Liver (tissue), 10 donors: ENCODE measurements at places on chromosomes 2 and 18. TPM values are rescaled to one million over a fixed set of nuclear protein-coding genes. Genes with fewer than 3 reads are reported as not detected.

The ACVR1C gene
- total RNA-seq = 2.5 TPM

- DNase-seq = no peak
Measured at GRCh38 chr18:76988827-76989646, 143.5 kb downstream of the MBP start.

DNA sequence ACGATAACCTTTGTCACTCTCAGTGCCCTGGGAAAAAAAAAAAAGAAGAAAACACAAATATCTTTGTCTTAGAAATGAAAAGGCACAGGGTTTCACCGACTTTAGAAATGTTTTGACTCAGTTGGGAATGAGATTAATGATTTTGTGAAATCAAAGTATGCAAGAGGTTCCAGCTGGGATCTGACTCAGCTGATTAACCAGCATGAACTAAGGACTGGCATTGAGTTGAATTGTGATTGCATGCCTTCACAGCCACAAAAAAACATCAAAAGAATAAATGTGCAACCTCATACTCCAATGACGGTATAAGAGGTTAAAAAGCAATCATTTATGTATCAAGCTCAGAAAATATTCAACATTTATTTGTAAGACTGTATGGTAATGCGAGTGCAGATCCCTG, 566.6 kb upstream of the DSEL start:
- no peak for DNase-seq

The NCKAP1 gene
- 26.4 TPM for total RNA-seq

DNA sequence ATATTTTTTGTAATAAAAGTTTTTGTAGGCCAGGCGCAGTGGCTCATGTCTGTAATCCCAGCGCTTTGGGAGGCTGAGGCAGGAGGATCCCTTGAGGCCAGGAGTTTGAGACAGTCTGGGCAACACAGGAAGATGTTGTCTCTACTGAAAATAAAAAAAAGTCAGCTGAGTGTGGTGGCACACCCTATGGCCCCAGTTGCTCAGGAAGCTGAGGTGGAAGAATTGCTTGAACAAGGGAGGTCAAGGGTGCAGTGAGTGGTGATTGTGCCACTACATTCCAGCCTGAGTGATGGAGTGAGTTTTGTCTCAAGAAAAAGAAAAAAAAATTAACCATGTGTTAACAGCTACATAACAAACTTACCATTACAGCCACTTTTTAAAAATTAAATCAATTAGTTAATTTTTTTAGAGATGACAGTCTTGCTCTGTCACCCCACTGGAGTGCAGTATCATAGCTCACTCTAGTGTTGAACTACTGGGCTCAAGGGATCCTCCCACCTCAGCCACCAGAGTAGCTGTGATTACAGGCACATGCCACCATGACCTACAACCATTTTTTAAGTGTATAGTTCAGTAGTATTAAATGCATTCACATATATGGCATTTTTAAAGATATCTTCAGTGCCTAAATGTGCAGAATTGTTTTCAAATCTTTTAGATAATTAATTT, 67.2 kb upstream of the ACYP2 start:
- DNase-seq = no peak

GRCh38 chr18:23099621-23100020, 35.7 kb upstream of the CABLES1 start:
- DNase-seq = no peak

DNA sequence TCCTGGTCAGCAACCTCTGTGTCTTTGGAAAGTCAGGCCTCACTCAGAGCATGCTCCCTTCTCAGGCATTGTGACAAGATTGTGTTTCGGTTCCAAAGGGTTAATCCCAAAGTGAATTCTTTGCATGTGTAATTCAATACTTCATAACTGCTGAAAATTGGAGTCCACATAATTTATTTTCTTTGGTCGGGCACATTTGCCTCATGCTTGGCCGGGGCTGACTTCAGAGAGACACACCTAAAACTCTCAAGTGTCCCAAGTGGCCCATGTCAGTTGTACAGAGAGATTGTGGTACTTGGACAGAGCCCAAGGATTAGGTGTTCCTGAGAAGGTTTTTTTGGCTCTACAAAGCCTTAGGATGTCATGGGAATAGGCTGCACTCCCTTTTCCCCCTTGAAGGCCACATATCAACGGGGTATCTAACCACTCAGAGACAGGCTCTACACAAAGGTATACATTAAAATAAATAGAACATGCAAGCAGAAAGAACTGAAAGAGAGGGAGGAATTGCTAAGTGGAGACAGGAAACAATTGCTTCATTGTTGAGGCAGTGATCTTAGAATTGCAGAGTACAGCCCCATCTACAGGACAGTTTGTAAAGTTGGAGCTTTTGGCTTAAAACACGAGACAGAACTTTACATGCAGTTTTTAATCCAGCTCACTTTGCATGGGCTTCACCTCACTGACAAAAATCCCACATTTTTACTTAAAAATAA, 1232.3 kb upstream of the ZEB2 start:
- DNase-seq = no peak

The EGR4 gene
- total RNA-seq = not detected

The CFAP53 gene
- 0.08 TPM for total RNA-seq

The ANKRD62 gene
- total RNA-seq = under 0.01 TPM

DNA sequence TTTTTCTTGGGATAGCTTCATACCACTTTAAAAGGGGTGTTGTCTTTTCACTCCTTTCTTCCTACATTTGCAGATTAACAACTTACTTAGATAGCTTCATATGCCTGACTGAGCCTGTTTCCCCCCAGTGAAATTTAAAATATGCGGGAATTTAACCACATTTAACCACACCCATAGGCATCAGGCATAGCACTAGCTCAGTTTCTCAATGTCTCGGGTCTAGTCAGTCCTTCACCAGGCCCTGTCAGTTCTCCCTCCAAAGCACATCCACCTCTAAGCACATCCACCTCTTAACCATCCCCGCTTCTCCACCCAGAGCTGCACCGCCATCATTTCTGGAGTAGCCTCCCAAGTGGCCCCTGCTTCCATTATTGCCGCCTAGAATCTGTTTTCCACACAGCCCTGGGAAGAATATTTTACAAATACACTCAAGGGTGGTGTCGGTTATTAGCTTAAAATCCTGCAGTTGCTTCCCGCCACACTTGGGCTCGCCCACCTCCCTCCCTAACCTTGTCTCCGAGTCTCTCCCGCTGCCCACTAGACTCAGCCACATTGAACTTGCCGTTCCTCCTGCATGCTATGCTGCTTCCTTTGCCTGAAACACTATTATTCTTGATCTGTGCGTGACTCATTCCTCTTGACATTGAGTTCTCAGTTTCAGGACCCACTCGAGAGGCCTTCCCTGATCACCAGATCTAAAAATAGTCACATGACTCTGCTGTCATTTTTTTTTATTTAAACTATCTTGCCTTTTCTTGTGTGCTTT, 68.3 kb downstream of the SPTBN1 start:
- no peak for DNase-seq

The KIAA2012 gene
- under 0.01 TPM for total RNA-seq

DNA sequence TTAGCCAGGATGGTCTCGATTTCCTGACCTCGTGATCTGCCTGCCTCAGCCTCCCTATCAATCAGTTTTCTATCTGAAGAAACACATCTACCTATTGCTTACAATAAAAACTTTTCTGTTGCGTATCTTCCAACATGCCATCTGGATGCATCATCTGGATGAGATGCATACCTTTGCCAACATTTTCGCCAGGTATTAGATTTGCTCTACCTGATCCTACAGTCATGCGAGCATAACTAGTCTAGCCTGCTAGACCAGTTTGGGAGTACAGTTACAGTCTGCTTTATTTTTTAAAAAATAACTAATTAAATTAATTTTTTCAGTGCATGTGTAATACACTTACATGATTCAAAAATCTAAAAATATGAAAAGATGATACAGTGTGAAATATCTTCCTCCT, 334.0 kb upstream of the MEX3C start:
- no peak for DNase-seq

The SKA1 gene
- 0.08 TPM for total RNA-seq

- DNase-seq = no peak
Measured at GRCh38 chr2:85702800-85703199, 8.6 kb downstream of the GNLY start.

GRCh38 chr2:19873014-19873413, 28.8 kb downstream of the TTC32 start:
- no peak for DNase-seq

The NETO1 gene
- not detected for total RNA-seq

DNA sequence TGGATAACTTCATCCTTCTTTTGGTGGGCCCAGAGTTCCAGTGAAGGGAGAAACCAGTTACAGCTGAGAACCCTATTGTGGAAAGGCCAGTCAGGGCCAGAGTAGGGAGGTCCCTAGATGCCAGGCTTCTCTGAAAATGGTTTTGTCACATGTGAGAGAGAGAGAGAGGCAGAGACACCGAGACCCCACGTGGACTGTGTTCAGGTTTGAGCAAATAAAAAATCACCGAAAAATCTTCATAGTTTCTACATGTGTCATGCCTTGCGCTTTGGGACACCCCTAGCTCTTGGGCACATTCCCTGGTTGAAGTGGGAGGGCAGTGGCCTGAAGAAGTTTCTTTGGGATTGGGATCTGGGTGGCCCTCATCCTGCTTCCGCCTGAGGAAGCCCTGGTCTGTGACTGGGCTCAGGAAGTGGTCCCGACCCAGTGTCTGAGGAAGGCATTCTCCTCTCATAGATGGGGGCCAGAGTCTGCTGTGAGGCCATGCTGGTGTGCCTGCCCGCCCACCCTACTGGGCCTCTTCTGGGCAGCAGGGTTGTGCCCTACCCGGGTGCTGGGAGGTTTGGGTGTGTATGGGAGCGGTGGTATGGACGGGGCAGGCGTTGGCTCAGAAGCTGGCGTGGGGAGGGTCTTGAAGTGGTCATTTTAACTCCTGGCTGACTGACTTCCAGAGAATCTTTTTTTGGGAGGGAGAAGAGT, 16.1 kb downstream of the NCK2 start:
- no peak for DNase-seq

The ICA1L gene
- total RNA-seq = 0.92 TPM

The MFSD6 gene
- 2.9 TPM for total RNA-seq

DNA sequence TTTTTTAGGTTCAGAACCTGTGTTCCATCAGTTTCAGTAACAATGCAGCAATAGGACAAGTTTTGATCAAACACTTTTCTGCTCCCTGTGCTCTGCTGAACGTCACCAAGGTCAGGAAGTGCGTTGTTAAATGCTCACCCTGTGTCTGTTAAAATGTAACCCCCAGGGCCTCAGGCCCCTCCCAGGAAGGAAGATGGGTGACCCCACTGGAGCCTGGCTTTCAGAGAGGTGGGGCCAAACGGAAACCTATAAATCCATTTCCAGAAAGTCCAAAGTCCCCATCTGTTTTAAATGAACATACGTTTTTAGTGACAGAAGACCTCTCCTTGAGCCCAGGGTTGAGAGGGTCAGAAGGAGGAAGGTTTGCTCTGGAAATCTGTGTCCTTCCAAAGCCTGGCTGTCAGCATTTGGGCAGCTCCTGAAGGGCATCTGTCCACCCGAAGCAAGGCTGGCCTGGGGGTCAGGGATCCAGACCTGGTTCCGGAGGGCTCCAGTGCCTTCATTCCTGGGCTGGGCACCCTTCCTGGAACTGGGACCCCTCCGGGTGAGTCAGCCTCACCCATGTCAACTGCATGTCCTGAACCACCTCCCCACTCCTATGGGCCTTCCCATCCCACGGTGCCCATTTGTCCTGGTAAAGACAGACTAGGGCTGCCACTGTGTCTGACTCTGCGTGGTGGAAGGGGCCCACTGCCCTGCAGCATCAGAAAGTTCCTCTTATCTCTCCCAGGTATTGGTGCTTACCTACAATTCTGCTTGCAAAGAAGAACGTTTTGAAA, 117.4 kb upstream of the COPS8 start:
- peak; percentile 63 for DNase-seq

The MOGAT1 gene
- not detected for total RNA-seq

- no peak for DNase-seq
Measured at GRCh38 chr2:129248198-129248597, 731.3 kb upstream of the RAB6C start.

DNA sequence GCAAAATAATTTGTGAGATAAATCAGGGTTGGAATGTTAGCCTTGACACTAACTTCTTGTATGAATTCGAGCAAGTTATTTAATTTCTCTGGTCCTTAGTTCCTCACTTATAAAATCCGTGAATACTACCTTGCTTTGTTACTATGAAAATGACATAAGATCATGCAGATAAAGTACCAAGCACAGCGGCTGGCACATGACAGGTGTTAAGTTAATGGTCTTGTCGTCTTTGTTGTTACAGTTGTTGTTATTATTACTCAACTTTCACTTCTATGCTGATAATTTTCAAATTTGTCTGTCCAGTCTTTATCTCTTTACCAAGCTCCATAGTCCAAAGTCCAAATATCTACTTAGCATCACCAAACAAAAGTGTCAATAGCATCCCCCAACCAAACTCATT, 482.1 kb downstream of the ARHGAP15 start:
- no peak for DNase-seq

The CFAP65 gene
- not detected for total RNA-seq

DNA sequence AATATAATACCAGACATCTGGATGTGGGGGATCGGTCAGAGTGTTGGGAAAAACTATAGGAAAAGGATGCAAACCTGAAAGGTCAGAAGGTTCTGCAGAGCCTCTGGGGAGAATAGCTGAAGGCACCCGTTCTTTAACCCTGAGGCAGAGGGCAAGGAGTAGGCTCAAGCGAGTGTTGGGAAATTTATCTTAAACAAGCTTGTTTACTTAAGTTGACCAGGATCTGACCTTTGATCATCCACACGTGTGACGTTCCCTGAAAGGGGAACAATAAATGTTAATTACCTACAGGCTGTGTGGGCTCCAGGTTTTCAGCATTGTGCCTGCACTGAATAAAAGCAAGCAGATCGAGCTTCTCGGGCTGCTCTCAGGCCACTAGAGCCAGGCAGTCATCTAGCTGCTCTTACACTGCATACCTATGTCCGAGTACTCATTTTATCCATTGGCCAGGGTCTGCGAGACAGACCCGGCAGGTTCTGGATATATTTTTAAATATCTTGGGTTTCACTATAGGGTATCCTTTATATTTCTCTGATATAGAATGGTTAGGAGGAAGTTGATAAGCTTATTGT, 400.6 kb upstream of the CHST9 start:
- no peak for DNase-seq

The SIX3 gene
- not detected for total RNA-seq

- DNase-seq = no peak
Measured at GRCh38 chr2:84830095-84830494, 50.8 kb downstream of the TRABD2A start.

DNA sequence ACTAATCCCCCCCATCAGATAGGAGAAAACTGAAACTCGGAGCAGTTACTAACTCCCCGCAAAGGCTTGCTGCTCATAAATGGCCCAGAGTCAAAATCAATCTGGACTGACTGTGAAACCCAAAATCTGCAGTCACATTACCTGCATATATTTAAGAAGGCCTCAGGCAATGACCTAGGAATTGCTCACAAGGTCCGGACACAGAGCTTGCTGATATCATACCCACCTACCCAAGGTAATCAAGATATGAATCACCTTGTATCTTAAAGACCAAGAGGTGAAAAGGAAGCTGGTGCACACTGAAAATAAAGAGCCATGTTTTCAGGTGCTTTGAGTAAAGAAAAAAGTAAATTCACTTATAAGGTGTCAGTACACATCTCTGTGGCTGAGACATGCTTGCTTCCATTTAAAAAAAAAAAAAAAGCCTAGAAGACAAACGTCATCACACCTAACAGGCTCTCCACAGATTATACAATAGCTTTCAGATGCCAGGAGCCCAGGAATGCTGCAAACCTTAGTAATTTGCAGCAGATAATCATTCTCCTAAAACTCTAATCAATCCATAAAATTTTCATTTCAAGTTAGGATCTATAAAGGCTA, 195.4 kb downstream of the ZEB2 start:
- no peak for DNase-seq
